T-cell (primary cell): ENCODE measurements at places on chromosomes 16 and 17.

DNA sequence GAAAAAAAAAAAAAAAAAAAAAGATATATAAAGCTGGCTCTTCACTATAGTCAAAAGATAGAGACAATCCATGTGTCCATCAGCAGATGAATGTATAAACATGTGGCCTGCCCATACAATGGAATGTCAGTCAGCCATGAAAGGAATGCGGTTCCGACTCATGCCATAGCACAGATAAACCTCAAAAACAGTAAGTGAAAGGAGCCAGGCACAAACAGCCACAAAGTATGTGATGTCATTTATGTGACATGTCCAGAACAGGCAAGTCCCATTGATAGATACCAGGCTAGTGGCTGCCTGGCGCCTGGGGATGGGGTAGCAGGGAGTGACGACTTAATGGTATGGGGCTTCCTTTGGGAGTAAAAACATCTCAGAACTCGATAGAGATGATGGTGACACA is 155.7 kb downstream of the CMIP start:
- no peak for DNase-seq

- no peak for DNase-seq
These were observed 27.0 kb upstream of the NXPH3 start for GRCh38 chr17:49548506-49549310.

- no peak for DNase-seq
These were observed 3.7 kb upstream of the BANP start for GRCh38 chr16:87947356-87948118.

- DNase-seq = no peak
These were observed 277.2 kb downstream of the CPPED1 start for GRCh38 chr16:12526515-12526914.

GRCh38 chr17:75489511-75489955 is 25.8 kb downstream of the CASKIN2 start:
- DNase-seq = no peak

- DNase-seq = no peak
These were observed 13.4 kb downstream of the OR2C1 start for GRCh38 chr16:3369073-3369472.

DNA sequence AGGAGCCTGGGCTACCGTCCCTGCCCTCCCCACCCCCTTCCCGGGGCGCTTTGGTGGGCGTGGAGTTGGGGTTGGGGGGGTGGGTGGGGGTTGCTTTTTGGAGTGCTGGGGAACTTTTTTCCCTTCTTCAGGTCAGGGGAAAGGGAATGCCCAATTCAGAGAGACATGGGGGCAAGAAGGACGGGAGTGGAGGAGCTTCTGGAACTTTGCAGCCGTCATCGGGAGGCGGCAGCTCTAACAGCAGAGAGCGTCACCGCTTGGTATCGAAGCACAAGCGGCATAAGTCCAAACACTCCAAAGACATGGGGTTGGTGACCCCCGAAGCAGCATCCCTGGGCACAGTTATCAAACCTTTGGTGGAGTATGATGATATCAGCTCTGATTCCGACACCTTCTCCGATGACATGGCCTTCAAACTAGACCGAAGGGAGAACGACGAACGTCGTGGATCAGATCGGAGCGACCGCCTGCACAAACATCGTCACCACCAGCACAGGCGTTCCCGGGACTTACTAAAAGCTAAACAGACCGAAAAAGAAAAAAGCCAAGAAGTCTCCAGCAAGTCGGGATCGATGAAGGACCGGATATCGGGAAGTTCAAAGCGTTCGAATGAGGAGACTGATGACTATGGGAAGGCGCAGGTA is 762 bp downstream of the CDK12 start:
- no peak for DNase-seq

- no peak for DNase-seq
These were observed 37.0 kb downstream of the STX8 start for GRCh38 chr17:9538626-9539025.

DNA sequence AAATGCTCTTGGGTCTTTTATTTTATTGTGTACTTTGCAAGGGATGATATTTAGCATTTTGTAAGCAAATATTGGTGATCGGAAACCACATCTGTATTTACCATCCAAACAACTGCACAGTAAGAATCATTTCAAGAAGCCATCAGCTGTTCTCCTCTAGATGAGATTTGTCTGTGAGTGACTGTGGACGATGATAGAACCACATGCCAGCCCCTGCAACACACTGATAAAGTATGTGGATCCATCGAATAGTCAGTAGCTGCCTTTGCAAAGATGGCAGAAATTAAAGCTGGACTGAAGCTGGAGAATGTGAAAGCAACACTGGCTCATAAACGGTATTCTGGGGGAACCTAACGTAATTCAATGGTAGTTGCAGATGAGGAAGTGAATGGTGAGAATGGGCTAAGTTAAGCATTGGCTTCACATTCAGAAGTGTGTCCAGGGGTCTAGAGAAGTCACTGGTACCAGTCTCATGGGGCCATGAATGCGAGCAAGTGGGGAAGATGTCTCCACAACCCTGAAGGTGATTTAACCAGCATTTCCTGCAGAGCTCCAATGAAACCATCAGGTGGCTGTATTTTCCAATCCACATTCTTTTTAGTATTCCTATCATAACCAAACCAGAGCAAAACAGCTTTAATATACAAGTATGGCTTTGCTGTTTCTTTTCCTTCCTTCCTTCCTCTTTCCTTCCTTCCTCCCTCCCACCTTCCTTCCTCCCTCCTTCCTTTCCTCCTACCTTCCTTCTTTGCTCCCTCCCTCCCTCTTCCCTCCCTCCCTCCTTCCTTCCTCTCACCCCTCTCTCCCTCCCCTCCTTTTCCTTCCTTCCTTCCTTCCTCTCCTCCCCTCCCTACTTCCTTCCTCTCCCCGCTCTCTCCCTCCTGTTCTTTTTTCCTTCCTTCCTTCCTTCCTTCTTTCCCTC is 169.4 kb downstream of the ABCA8 start:
- no peak for DNase-seq

GRCh38 chr17:51013322-51013721 is 107.3 kb downstream of the SPAG9 start:
- DNase-seq = no peak

GRCh38 chr16:2971134-2971984 is 2.2 kb downstream of the PAQR4 start:
- DNase-seq = no peak

DNA sequence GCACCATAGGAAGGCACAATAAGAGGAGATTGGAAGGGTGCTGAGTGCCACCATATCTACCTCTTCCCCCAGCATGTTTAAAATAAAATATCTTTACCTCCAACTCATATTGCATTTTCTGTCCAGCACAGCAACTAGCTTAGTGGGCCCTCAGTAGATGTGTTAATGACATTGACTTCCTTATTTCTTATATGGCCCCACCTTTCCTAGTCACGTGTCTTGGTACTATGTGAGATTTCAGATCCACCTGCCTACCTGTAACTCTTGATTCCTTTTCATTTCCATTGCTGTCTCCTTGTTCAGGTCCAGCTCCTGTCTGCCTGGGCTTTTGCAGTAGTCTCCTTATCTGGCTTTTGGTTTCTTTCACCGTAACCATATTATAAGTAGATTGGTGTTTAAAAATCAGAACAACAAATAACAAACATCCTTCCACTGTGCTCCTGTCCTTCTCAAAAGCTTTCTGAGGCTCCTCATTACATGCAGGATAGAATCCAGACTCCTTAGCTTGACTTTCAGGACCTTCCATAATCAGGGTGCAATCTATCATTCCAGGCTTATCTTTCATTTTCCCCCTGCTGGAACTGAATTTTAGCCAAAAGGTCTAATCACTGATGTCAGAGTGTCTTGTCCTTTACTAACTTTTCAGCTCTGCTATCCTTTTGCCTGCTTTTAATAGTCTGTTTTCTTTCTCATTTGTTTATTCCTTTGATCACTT is 71.3 kb downstream of the FTO start:
- DNase-seq = no peak

DNA sequence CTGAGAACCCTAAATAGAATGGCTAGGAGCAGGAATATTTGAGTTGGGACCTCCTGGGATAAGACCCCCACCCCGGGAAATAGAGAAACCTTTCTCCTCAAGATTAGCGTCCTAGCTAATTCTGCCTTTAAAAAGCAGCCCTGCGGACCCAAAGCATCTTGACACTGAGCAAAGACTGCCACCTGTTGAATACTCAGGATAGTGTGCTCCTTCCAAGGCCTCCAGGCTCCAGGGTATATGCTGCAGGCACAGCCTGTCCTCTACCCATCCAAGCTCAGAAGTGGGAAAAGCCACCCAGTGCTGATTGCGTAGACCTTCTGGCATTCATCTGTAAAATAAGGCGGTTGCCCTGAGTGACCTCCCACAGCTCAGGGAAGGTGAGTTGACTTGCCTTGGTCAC is 456.2 kb upstream of the DYNLRB2 start:
- no peak for DNase-seq

DNA sequence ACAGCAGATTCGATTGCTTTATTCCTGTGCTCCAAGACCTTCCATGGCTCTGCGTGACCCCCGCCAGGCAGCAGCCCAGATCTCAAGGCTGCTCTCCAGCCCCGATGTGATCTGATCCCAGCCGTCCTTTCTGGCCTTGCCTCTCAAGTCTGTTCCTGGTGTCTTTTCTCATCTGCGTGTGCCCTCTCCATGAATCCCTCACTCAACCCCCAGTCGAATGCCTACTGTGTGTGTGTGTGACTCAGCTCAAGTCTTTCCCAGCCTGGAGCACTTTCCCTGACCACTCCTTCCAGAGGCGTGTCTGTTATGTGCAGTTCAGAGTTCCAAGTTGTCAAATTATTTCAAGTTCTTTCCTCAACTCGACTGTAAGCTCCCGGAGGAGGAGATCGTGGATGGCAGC is 64.0 kb downstream of the MRM1 start:
- no peak for DNase-seq

GRCh38 chr17:66016231-66016630 is 175.7 kb downstream of the CEP112 start:
- no peak for DNase-seq

GRCh38 chr16:50395763-50396710 is 27.2 kb upstream of the BRD7 start:
- peak; percentile 27 for DNase-seq

- no peak for DNase-seq
These were observed 53.2 kb downstream of the AMFR start for GRCh38 chr16:56372013-56372634.

GRCh38 chr17:5942687-5943086 is 127.5 kb upstream of the WSCD1 start:
- no peak for DNase-seq

GRCh38 chr16:84922351-84923120 is 88.8 kb downstream of the ZDHHC7 start:
- DNase-seq = no peak

- no peak for DNase-seq
These were observed 60.8 kb downstream of the WDR45B start for GRCh38 chr17:82587234-82588086.

DNA sequence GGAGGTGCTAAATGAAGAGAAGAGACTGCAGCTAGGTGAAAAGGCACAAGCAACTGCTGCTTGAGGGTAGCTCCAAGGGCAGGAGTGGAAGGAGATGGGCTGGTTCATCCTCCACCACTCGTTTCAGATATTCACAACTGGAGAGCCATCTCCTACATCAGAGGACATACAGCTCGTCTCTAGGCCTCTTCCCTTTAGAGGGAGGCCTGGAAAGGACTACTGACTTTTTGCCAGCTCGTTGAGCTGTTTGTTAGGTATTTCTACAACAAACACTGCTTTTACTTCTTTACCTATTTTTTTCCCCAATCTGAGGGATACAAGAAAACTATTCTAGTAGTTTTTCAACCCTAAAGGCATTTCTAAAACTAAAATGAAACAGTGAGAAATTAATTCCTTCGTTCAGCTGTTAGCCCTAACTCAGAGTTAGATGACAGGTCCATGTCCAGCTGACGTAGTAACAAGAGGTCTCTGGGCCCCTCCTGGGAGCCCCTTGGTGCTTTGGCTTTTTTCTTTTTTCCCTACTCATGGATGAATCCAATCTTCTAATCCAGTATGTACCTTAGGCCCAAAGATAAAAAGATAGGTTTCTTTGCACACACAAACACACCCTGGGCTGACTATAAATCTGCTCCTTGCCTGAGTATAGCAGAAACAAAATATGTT is 47.8 kb upstream of the TBX2 start:
- no peak for DNase-seq

DNA sequence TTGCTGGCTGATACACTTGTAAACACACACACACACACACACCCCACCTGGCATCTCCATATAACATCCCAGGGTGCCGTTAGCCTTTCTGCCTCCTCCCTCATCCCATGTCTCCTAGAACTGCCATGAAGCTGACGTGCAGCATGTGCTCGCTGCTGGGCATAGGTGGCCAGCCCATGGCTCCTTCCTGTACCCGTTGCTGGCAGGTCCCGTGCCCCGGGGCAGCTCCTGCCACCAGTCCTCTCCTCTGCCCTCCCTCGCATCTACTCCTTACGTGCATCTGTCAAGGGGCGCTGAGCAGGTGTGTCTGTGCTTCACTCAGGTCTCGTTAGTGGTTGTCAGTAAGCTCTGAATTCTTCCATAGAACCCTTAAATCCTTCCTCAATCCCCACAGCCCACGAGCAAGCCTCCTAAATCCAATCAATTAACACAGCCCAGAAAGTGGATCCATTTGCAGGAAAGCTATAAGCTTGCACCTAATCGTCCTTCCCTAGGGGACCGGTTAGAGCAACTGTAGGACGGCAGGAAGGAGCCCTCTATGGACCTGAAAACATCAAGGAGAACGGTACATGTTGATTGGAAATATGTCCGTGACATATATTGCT is 218.1 kb upstream of the FOXF1 start:
- no peak for DNase-seq

DNA sequence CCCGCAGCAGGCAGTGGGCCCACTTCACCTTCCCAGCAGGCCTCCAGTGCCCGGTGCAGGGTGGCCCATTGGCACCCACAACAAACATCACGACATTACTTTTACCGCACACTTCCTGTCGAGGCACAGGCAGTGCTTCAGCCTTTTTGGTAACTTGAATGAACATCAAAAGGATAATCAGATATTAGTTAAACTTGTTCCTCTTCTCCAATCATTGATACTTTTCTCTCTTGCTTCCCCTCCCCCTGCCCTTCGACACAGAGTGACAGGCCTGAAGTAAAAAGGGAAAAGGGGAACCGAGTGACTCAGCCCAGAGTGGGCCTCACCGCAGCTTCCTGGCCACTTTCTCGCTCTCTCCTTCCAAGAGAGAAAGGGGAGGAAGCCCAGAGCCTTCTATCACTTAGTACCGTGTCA is 507.0 kb downstream of the MAF start:
- peak; percentile 20 for DNase-seq

DNA sequence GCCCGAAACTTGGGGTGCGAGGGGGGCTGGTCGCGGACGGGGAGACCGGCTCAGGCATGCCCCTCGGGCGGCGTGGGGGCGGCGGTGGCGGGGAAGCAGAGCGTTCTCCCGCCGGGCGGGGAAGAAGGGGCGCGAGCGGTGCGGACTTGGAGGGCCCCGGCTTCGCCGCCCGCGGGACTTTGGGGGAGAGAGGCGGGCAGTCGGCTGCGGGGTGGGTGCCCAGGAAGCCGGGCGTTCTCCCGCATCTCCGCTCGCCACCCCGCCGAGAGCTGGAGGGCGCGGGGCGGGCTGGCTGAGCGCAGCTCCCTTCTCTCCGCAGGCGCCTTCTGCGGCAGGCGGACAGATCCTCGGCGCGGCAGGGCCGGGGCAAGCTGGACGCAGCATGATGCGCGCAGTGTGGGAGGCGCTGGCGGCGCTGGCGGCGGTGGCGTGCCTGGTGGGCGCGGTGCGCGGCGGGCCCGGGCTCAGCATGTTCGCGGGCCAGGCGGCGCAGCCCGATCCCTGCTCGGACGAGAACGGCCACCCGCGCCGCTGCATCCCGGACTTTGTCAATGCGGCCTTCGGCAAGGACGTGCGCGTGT is 772 bp downstream of the NTN1 start:
- no peak for DNase-seq
